ENCODE measurements at places on chromosomes 11 and 22. TPM values are rescaled to one million over a fixed set of nuclear protein-coding genes. Genes with fewer than 3 reads are reported as not detected.

Gene GGTLC2
- not detected for total RNA-seq

Gene OR10G7
- not detected for total RNA-seq

Gene RNF26
- 6.1 TPM for total RNA-seq

Gene SGSM1
- 0.26 TPM for total RNA-seq

Gene PRG3
- not detected for total RNA-seq

Gene NPAS4
- not detected for total RNA-seq

DNA sequence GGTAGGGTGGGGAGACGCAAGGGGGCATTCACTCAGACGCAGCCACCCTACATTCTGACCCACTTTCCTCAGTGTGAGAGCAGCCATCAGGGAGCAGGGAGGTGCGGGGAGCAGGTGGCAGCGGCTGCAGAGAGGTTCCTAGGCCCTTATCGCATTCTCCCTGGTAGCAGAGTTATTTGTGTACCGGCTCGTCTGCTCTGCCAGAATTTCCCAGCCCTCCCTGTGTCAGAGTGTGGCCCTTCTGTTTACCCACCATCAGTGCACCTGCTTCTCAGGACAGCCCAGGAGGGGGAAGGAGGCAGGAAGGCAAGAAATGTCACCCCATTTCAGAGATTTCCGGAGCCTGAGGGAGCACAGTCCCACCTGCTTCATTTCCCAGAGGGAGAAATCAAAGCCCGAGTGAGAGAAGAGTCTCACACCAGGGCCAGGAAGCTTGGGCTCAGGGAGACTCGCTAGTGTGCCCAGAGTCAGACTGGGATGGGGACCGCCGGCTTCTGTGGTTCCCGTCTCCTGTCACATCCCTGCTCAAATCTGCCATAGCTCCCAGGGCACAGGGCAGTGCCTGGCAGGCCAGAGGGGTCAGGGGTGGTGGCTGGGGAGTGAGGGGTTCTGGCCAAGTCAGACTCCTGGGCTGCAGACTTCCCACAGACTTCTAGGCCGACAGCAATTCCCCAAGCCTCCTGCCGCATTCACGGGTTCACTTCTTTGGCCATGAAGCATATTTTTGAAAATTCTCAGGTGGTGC, 49.7 kb downstream of the ARRB1 start:
- DNase-seq: no peak

DNA sequence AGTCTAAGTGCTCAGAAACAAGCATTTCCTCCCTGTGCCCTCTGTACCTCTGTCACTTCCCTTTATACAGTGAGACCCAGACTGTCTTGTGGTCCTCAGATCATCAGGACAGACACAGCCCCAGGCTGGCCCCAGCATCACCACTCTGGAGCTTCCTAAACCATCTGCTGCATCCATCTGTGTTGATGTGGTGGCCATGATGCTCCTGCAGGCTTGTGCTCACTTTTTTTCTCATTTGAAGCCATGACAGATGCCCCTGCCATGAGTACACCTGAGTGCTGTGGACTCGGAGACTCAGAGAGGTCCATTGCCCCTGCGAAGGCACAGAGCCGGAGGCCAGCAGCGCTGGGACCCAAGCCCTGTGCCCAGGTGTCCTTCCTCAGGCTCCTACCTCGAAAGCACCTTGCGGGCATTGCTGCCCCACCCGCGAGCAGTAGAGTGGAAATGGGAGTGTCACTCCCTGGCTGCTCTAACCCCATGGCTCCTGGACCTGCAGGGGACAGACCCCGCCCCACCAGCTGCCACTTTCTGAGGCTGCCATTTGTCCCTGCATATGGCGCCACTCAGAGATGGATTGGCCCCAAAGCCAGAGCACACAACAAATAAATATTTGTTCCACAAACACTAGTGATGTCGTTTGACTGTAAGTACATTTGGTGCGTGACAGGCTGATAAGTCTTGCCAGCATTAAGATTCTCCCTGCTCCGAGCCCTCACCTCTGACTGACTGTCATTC, 593.5 kb downstream of the TBC1D22A start:
- DNase-seq: no peak

GRCh38 chr22:24687322-24687721, 84.3 kb downstream of the GGT1 start:
- no peak for DNase-seq

DNA sequence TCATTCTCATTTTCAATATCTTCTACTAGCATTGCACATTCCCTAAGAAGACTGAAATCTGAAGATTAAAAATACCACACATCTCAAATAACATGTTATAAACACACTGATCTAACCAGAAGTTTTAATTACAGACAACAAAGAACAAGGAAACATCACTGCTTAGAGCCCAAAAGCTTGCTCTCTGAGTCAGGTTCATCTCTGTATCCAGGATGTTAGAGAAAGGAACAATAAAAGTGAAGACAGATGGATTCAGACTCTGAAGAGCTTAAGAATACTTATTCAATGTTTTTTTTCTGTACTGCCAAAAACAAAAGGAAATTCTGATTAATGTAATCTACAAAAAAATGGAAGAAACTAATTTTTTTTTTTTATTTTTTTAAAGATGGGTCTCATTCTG, 16.5 kb downstream of the RDX start:
- DNase-seq: no peak

- no peak for DNase-seq
These were observed 514.1 kb downstream of the CNTN5 start for GRCh38 chr11:99534812-99535211.

DNA sequence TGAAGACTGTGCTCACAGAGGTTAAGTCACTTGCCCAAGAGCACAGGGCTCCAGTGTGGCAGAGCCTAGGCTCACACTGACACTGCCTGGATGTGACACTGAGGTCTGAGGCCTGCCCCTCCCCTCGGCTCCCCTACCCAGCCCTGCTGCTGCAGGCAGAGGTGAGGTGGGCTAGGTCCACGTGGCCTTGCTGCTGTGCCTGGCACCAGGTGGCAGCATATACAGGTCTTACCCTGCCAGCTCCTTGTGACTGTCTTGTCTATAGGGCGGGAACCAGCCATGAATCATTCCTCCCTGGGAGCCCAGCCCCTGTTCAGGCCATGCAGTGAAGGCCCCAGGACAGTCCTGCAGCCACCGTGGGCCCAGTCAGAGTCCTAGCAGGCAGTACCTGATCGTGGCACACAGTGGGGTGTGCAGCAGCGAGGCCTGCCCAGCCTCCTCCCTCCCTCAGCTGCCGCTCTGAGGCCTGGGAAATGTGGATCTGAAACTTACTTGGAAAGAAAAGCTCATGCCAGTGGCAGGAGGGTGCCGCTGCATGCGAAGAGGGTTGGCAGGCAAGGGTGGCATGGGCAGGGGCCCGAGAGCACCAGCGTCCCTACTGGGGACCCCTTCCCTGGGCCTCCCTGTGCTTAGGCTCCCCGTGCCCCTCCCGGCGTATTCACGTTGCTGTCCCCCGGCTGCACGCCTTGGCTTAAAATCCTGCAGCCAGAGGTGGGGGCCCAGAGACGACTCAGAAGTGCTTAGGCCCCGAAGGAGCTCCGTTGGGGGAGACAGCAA, 1.2 kb upstream of the CERK start:
- DNase-seq: peak; percentile 67

- DNase-seq: no peak
These were observed 30.7 kb downstream of the KRTAP5-5 start for GRCh38 chr11:1660111-1660867.

All from NCI-H460 (cell line).